Activated CD4-positive, alpha-beta T cell treated with anti-CD3 and anti-CD28 coated beads, Interleukin-2, amount 50 U/mL, for 24 hours (primary cell): ENCODE measurements at places on chromosomes 5 and 9.

DNA sequence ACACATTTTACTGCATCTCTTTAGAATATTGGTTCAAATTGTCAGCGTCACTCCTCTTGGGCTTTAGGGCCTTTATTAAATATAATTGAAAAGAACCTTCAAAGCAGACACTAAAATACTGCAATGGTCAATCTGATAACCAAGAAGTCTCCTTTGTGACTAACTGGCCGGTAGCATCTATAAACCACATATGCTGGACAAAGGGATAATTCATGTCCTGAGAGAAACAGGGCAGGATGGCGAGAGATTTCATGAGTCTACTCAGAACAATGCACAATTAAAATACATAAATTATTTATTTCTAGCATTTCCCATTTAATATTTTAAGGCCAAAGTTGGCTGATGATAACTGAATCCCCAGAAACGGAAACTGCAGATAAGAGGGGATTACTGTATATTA, 1083.4 kb upstream of the CDH18 start:
- DNase-seq: no peak

DNA sequence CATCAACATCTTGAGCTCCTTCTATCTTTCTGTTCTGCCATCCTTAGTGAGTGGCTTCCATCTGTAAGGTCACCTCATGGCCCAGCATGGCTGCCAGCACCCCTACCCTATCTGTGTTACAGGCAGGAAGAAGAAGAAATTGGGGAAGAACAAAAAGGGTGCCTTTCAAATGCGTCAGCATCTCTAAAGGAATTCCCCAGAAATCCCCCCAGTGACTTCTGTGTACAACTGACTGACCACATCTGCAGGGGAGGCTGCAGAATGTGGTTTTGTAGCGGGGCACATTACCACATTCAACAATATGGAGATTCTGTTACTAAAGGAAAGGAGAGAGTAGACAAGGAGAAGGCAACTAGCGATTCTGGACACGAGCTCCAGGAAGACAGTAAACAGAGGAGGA, 40.1 kb downstream of the ALG2 start:
- no peak for DNase-seq

GRCh38 chr5:95667061-95667618, 15.7 kb downstream of the SPATA9 start:
- DNase-seq: no peak

- no peak for DNase-seq
Measured at GRCh38 chr5:114101153-114101552, 260.7 kb upstream of the KCNN2 start.
